ENCODE measurements at places on chromosomes 6 and 20. TPM values are rescaled to one million over a fixed set of nuclear protein-coding genes. Genes with fewer than 3 reads are reported as not detected.

- DNase-seq: no peak
Observed at GRCh38 chr6:37042150-37042549, 36.7 kb downstream of the FGD2 start.

- no peak for DNase-seq
Observed at GRCh38 chr6:140979642-140980091, 1153.1 kb upstream of the GJE1 start.

DNA sequence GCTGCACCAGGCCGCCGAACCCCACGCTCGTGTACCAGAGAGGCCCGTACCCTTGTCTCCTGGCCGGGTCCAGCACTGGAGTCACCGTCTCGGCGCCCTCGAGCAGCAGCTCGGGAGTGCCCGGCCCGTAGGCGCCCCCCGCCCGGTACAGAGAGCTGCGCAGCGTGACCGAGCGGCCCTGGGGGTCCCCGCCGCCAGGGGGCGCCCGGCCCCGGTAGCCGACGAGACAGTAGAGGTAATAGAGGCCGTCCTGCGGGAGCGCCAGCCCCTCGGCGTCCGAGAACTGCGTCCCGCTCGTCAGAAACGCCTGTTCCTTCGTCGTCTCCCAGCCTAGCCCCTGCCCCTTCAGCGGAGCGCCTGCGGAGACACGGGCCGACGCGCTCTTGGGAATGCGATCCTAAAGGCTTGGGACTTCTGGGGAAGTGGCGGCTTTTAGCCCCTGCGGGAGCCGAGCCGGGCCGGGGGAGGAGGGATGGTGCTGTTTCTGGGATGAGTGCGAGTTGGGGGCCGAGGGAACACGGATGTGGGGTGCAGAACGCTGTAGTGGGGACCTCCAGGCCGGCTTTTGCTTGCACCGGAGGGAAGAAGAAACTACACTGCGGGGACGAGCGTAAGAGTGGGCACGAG lies 1.3 kb downstream of the LTB start:
- DNase-seq: peak; percentile 90

GRCh38 chr20:37365760-37366638 lies 20.1 kb downstream of the SRC start:
- DNase-seq: no peak

GRCh38 chr20:45449528-45449927 lies 20.0 kb upstream of the WFDC2 start:
- DNase-seq: no peak

PCNA gene
- 239 TPM for total RNA-seq

- DNase-seq: no peak
Observed at GRCh38 chr6:81515562-81516453, 236.7 kb downstream of the TENT5A start.

GRCh38 chr6:123226398-123226797 lies 230.4 kb downstream of the CLVS2 start:
- no peak for DNase-seq

DNA sequence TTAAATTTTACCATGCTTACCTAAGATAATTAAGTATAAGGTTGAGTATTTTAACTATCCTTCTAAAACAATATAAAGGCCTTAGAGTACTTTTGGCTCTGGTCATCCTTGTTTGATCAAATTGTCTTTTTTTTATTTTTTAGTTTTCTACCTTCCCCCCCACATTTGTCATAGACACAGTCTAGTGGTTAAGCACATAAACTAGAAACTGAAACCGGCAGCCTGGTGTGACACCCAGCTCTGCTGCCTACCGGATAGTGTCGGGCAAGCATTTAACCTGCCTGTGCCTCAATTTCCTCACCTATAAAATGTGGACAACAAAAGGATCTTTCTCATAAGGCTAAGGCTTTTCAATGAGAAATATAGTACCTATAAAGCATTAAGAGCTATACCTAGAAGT lies 21.6 kb upstream of the TULP4 start:
- no peak for DNase-seq

All from WTC11 (cell line).